EH (cell line): ENCODE measurements at places on chromosomes 5 and 9.

- DNase-seq, result peak; percentile 89
These were observed 623.3 kb downstream of the RAB3C start for GRCh38 chr5:59206132-59206581.

DNA sequence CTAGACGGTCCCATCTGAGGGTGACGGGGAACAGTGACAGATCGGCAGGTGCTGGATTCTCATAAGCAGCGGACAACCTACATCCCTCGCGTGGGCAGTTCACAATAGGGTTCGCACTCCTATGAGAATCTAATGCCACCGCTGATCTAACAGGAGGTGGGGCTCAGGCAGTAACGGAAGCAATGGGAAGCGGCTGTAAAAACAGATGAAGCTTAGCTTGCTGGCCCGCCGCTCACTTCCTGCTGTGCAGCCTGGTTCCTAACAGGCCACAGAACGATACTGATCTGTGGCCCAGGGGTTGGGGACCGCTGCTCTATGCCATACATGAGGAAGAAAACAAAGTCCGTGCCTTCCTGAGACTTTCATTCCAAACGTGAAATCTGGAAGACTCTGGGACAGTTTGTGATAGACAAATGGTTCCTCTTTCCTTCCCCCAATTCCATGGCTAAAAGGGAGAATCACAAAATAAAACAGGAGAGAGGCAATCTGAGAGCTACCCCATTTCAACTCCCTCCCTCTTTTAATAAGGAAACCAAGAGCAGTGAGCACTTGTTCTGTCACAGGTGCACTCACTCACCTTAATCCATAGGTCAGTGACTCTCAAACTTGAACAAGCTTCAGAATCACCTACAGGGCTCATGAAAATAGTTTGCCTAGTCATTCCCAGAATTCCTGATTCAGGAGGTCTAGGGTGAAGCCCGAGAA is 12.1 kb downstream of the PDCL start:
- DNase-seq, result no peak

GRCh38 chr9:126058011-126058531 is 268.6 kb upstream of the MVB12B start:
- no peak for DNase-seq

- peak; percentile 84 for DNase-seq
These were observed 35.6 kb upstream of the NREP start for GRCh38 chr5:111792471-111793058.

GRCh38 chr5:88245893-88246244 is 22.8 kb downstream of the TMEM161B start:
- DNase-seq, result no peak

DNA sequence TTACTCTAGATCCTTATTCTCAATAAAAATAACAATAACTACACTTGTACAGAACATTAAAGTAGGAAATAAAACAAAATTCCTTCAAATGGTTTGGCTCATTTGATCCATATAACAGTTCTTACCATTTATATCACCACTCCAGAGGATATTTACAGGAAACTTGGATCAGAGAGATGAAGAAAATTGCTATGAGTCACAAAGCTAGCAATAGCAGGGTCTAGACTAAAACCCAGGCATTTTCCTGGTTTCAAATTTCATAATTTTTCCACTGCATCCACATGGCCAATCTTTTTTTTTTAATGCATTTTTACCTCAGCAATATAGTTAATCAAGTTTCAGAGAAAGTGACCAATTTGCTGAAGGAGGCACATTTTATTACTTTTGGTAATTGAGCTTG is 299.2 kb downstream of the ELAVL2 start:
- no peak for DNase-seq

DNA sequence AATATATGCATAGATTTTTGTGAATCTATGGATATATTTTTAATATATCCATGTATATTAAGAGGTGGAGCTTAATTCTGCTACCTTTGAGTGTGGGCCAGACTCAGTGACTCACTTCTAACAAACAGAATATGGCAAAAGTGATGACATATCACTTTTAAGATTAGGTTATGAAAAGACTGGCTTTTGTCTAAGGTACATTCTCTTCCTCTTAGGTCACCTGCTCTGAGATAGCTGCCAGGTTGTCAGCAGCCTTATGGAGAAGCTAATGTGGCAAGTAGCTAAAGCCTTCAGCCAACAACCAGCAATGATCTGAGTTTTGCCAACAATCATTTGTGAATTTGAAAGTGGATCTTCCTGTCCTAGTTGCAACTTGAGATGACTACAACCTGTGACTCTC is 83.8 kb downstream of the ANKRD31 start:
- no peak for DNase-seq

DNA sequence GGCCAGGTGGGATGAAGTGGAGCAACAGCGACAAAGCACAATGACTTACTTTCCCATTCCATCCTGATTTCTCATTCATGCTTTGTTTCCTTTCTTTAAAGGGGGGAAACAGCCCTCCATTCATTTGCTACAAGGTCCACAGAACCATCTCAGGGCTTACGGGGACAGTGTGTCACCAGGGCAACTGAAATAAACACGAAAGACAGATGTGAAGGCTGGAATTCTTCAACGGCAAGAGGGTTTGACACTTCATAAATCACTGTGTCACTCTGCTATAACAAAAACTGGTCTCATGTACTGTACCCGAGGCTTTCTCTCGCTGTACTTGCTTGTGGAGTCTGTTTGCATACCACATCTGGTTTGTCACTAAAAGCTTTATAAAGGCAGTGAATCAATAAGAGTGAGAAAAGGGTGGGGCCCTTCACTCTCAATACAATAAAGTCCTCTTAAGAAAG is 150.8 kb downstream of the EFNA5 start:
- DNase-seq, result no peak

GRCh38 chr5:2602451-2603271 is 148.8 kb downstream of the IRX2 start:
- no peak for DNase-seq

GRCh38 chr5:38113880-38114279 is 144.5 kb upstream of the EGFLAM start:
- no peak for DNase-seq
